ENCODE measurements at places on chromosomes 6 and 20.

- no peak for DNase-seq
These were observed 19.1 kb downstream of the ME1 start for GRCh38 chr6:83411731-83412130.

DNA sequence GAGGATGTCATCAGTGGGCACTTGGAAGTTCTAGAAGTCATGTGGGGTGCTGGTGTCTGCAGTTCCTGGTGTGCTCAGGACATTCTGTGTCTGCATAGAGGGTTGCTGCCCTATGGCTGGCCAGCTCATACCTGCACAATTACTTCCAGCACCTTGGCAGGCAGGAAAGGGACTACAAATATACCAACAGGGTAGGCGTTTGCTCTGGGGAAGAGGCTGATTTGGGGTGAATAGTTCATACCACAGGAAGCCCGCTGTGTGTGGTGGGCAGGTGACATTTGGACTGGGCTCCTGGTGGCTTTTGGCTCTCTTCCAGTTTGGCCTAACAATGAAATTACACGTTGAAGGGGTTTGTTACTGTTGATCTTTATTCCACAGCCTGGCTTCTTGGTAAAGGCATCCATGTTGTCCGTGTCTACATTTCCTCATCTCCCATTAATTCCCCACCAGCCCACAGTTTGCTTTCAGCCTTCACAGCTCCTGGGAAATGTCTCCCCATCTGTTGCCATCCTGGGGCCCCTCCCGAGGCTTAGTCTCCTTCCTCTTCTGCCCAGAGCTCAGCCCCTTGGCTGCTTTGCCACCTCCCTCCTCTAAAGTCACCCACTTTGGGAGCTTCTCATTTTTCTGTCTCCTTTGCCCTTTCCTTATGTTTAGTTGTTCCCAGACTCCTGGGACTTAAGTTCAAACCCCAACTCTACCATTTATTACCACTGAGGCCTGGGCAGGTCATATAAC lies 88.1 kb downstream of the RSPH3 start:
- no peak for DNase-seq

DNA sequence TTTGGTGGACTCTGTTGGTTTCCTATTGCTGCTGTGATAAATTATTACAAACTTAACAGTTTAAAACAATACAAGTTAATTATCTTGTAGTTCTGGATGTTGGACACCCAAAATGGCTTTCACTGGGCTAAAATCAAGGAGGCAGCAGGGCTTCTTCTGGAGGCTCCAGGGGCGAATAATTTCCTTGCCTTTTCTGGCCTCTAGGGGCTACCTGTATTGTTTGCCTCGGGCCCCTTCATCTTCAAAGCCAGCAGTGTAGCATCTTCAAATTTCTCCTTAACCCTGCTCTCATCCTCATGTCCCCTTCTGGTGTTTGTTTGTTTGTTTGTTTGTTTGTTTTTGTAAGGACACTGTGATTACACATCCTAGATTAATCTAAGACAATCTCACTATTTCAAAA lies 60.5 kb upstream of the ANKEF1 start:
- DNase-seq: no peak

GRCh38 chr6:158646023-158646910 lies 1.7 kb upstream of the DYNLT1 start:
- DNase-seq: no peak

DNA sequence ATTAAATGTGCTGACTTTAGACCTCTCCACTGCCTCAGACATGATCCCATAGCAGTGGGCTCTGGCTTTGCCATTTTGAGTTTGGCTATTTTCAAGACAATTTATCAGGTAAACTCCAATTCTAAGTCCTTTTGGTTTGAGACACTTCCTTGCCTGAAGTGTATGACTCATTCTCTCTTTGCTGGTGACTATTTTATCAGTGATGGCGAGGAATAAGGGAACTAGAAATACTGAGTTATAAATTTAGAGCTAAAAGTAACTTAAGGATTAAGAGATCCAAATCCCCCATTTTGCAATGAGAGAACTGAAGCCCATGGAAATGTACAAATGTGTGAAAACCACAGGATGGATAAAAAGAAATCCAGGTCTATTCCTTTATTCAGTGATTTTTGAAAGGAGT lies 30.9 kb upstream of the CD83 start:
- no peak for DNase-seq

GRCh38 chr6:118996289-118996820 lies 61.4 kb upstream of the MCM9 start:
- DNase-seq: no peak

DNA sequence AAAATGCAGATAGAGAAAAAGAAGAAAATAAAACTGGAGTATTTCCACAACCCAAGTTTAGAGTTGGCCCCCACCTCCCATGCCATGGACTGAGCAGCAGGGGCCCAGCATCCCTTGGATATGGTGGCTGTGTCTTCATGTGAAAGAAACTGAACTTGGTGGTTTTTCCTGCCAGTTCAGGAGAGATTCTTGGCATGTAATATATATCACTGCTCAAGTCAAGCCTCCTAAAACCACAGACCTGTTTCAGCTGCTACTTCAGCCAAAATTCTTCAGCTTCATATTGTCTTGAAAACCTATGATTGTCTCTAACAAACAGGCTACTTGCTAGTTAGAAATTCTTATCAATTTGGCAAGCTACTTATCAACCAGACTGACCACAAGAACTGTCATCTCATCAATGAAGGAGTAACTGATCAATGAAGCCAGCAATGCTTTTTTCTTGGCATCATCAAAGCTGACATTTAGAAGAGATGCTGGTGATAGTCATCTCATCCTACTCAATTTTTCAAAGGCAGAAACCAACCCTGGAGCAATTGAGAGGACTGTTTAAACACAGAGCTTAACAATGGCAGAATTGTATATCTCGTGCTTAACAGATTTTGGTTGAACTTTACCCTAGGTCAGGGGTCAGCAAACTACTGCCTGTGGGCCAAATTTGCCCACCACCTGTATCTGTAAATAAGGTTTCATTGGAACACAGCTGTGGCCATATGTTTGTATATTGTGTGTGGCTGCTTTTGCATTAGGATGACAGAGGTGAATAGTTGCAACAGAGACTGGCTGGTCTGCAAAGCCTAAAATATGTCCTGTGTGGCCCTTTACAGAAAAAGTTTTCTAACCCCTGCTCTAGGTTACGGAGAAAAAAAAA lies 10.4 kb upstream of the NOL7 start:
- DNase-seq: no peak

GRCh38 chr20:5316188-5317158 lies at the start of gene PROKR2:
Gene PROKR2, minus strand, starts transcription at chr20:5316954. Its CDS starts 2,585 bp downstream, at chr20:5314369.
- no peak for DNase-seq

DNA sequence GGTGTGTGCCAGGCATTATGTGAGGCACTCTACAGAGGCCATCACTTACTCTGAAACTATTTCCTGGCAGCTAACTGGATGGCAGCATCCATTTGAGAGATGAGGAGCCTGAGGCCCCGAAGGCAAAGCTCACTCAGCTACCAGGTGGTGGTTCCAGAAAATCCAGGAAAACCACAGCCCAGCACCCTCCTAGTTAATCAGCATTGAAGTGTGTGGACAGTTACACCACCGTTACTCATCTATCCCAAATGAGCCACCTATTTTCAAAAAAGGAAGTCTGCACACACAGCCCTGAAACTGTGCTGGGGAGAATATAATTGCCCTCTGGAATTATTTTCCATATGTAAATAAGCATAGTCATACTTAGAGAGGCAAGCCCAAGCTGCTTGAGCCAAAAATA lies 67.4 kb downstream of the CNBD2 start:
- no peak for DNase-seq

DNA sequence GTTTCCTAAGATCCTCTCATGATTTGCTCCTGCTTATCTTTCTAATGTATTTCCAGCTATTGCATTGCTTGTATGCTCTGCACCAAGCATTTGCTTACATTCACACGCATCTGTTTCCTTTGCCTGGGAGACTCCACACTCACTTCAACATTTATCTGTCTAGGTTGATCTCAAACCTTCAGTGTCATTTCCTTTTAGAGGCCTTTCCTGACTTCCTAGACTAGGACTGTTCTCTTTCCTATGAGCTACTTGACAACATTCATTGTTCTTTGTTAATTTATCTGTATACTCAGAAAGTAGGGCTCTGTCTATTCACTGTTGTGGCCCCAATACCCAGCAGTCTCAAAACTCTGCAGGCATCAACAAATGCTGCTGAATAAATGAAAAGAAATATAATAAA lies 84.4 kb downstream of the WASF1 start:
- DNase-seq: no peak

- no peak for DNase-seq
These were observed 159.3 kb upstream of the CENPW start for GRCh38 chr6:126180585-126180984.

GRCh38 chr6:21147995-21148394 lies 445.6 kb upstream of the SOX4 start:
- DNase-seq: no peak

DNA sequence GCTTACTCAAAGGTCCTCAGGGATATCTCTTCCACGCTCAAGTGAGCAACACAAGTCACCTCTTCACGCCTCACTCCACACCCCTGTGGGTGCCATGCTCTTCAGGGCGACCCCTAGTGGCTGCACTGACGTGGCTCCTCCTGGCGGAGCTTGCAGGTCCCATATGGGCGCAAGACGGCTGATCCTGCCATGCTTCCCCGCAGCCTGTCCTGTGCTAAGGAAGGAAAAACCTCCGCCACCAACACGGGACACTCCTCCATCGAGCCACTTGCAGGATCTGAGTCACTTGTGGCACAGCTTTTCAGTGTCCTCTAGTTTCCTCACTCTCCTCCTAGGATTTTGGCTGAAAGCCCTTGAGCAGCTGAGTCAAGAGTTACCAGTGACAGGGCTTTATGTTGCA lies 90.7 kb downstream of the KHDC1L start:
- DNase-seq: no peak

- no peak for DNase-seq
These were observed 52.6 kb upstream of the SLCO4A1 start for GRCh38 chr20:62589720-62590119.

DNA sequence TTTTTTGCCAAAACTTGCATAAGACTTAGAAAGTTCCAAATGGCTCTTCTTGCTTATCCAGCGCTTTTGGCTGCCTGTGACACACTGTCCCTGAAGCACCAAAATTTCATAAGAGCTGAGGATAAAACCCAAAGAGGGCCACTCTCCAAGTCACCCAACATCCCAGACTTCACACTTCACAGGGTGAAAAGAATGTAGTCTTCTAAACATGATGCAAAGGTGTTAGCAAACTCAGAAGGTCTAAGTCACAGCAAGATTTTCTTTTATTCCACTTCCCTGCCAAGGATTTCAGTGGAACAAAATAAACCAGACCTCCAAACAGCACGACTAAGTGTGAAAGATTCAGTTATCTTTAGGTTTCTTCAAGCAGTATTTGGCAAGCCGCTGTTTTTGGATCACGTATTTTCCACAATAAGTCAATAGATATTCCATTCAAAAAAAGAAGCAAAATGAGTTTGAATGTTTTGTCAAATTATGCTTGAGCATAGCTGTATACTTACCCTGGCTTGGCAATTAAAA lies 44.6 kb upstream of the CD93 start:
- DNase-seq: no peak

DNA sequence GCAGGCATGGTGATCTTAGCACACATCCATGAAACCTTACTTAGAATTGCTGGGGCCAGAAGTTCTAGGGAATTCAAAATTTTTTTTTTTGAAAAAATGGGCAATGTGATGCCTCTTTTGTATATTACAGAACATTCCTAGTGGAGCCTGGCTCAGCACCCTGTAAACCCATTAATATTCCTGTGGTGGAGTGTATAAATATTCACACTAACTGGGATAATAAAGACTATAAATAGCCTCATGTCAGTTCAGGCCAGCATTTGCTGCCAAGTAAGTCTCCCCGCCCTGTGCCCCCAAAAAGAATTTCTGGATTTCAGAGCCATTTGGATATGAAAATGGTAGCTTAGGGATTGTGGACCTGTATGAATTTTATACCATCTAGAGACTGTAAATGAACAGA lies 14.8 kb downstream of the BANF2 start:
- DNase-seq: no peak

- DNase-seq: no peak
These were observed 1.3 kb downstream of the CGA start for GRCh38 chr6:87093651-87094050.

DNA sequence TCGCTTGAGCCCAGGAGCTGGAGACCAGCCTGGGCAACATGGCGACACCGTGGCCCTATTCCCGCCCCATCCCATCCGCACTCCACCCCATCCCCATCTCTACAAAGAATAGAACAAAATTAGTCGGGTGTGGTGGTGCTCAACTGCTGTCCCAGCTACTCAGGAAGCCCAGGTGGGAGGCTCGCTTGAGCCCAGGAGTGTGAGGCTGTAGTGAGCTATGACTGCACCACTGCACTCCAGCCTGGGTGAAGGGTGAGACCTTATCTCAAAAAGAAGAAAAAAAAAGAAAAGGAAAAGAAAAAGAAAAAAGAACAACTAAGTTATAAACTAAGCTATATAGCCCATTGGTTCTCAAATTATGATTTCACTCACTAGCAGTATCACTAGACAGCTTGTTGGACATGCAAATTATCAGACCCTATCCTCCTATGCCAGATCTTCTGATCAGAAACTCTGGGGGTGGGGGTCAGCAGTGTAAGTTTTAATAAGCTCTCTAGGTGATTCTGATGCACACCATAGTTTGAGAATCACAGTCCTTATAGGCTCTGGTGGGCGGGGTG lies 491 bp upstream of the ITCH start:
- DNase-seq: no peak

GRCh38 chr6:150145830-150146229 lies 3.0 kb downstream of the PPP1R14C start:
- no peak for DNase-seq

GRCh38 chr20:34703424-34704176 lies 544 bp upstream of the TP53INP2 start:
- DNase-seq: peak; percentile 77

GRCh38 chr6:107709341-107709740 lies 114.8 kb downstream of the SCML4 start:
- no peak for DNase-seq

DNA sequence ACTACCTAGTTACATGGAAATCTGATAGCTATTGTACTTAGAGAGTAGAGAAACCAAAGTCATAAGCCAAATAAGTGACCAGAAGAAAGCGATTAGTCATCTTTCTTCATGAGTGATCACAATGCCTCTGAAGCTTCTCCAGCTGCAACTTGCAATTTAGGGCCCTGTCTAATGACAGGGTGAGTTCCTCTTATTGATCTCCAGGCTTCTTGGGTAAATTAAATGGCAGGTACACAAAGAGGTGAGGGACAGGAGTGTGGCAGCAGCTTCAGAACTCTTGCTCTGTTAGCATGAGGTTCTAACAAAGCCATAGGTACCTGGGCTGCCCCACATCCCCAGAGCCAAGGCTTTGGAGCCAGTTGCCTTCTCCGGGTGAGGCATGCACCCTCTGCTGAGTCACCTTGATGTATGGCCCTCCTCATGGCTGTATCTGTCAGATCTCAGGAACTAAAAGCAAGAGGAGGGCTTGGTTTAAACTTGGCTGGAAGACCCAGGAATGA lies 60.8 kb downstream of the PRDM1 start:
- DNase-seq: no peak
